ENCODE measurements at places on chromosomes 7 and 10.

DNA sequence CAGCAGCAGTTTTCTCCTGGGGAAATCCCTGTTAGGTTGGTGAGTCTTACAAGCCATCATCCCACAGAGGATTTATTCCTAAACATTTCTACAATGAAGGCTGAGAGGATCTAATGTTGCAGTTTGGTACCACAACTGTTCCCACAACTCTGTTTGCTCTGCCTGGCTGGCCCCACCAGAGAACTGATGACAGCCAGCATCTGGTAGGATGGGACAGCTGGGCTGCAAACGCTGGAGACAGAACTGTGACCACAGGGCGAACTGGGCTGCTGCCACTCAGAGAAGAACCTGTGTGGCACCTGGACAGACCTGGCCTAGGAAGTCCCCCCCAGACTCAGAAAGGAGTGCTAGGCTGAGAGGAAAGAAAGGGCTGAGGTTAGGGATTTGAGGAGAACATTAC is 94.8 kb downstream of the CALN1 start:
- DNase-seq = no peak

GRCh38 chr10:88676283-88677060 is 12.2 kb downstream of the LIPF start:
- DNase-seq = no peak

GRCh38 chr10:72692994-72693781 is 1.2 kb downstream of the MCU start:
- DNase-seq = no peak

DNA sequence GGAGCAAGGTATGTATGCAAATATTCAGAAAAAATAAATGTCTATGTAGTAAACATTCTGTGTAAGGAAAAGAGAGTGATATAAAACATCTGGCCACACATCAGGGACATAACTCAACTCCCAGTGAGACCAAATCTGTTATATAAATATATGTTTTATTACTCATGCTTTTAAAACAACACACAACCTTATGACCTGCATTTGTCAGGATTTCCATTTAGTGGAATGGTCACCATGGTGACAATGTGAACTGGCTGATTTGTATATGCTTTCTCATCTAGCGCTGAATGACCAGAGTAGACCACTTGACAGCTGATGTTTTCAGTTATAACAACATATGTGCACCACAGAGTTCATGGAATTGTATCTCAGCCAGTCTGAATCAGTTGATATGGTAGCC is 551.7 kb downstream of the HTR7 start:
- no peak for DNase-seq
